ENCODE measurements at places on chromosomes 2 and 18.

- DNase-seq, result no peak
These were observed 27.4 kb downstream of the MARCHF4 start for GRCh38 chr2:216344950-216345300.

GRCh38 chr2:64876137-64876647 is 113.0 kb upstream of the SLC1A4 start:
- DNase-seq, result no peak

- no peak for DNase-seq
These were observed 4.0 kb downstream of the ARL4C start for GRCh38 chr2:234492717-234493485.

GRCh38 chr2:45191976-45192375 is 182.7 kb upstream of the SIX2 start:
- no peak for DNase-seq

GRCh38 chr2:68784188-68784587 is 49.6 kb downstream of the ARHGAP25 start:
- no peak for DNase-seq

DNA sequence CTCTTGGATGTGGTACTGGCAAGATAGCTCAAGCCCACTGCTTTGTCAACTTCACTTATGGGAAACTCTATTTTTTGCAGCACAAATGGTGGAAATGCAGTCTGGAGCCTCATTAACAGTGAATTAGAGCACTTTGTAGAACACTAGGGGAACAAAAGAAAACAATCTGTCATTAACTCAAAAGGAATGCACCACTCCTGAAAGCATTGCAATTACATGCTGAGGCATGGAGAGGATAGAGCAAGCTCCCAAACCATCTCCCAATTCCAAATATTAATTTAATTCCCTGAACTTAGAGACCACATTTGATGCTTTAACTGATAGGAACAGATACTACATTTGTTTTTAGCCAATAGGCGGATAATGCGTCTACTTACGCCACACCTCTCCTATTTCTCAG is 32.8 kb upstream of the TANC1 start:
- no peak for DNase-seq

DNA sequence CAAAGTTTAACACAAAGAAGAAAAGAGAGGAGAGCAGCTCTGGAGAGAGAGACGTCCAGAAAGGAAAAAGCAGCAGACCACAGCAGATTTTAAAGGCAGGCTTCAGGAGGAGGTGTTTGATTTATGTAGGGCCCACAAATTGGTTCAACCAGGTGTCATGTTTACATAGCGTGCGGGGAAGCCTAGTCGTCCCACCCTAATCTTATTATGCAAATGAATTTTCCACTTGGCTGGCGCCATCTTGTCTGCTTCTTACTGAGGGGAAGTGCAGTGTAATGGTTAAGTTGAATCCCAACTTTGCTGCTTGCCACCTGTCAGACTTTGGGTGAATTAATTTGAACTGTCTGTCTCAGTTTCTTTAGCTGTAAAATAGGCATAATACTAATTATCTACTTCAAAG is 282.4 kb upstream of the CYRIA start:
- DNase-seq, result no peak

GRCh38 chr2:167298017-167298416 is 409.7 kb downstream of the XIRP2 start:
- no peak for DNase-seq

DNA sequence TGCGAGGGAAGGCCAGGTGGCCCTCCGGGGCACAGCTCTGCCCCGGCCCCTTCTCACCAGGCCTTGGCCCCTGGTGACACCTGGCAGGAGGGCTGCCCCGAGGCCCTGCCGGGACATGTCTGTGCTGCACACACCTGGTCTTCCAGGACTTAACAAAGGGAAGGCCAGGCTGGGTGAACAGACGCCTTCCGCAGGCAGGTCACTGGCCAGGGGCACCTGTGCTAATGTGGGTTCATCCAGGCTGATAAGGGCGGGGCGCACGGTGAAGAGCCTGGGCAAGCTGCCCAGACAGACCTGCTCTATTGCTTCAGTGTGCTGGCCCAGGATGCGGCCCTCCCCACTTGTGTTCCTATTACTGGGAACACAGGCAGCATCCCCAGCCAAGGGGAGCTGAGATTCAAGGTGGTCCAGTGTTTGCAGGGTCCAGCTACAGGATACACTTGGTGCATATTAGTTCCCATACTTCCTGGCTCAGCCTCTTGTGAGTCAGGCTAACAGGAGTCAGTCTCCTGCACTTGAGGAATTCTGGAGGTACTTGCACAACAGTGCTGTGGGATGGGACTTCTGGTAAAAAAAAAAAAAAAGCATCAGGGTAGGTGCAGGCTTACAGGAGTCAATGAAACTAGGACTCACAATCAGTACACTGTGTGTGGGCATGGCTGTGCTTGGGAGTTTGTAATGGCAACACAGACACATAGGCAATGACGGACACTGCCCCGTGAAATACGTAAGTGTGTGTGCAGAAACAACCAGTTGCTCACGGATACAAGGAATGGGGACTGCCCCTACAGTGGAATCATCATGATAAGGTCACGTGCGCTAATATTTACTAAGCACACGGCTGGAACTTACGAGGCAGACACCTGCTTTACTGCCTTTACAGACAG is 261.4 kb downstream of the TWIST2 start:
- DNase-seq, result no peak

GRCh38 chr2:98465456-98466226 is 21.0 kb downstream of the INPP4A start:
- DNase-seq, result no peak

GRCh38 chr18:50659091-50660003 is 99.5 kb downstream of the MAPK4 start:
- no peak for DNase-seq

DNA sequence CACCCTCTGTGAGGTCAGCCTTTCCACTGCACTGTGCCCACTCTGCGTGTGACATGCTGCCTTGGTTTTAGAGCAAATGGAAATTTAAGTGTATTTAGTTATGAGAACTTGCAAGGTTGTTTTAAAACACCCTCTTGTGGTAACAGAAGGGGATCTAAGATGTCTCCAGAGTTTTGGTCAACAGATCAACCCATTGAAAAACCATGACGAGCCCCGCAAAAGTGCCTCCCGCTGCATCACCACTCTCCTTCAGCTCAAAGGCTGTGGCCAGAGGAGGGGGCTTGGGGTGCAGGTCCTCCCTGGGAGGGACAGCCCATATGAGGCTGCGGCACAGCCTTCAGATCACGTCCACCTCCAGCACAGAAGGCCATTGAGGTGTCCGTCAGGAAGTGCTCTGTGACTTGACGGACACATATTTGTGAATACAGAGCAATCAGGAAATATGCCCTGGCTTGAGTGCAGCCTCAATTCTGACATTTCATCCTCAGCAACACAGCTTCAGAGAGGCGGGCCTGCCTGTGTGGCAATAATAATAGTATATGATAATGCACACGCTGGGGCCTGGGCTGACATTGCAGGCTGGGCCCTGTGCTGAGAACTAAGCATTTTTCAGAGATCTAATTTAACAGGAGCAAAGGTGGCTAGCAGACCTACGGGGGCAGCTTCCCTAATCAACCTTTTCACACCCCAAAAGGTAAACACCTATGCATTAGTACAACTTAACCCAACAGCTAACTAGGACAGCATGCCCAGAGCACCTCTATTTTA is 213.9 kb downstream of the ANAPC1 start:
- DNase-seq, result no peak

DNA sequence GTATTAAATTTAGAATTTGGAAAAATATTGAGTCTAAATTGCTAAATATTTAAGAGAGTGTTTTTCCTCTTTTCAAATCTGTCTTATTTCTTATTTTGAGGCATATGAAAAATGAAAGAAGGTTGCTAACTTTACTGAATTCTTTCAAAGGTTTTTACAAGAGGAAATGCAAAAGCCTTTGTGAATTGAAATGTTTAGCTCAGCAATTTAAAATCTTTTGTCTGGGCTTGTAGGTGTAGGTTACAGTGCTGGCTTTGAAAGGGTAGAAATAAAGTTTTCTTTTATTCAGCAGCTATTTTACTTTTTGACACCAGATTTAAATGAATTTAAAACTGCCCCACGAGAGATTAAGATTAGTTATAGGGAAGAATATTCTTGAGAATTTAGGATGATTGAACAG is 192.0 kb downstream of the CDH7 start:
- DNase-seq, result no peak

GRCh38 chr2:210617732-210618330 is 61.4 kb downstream of the CPS1 start:
- peak; percentile 1 for DNase-seq

DNA sequence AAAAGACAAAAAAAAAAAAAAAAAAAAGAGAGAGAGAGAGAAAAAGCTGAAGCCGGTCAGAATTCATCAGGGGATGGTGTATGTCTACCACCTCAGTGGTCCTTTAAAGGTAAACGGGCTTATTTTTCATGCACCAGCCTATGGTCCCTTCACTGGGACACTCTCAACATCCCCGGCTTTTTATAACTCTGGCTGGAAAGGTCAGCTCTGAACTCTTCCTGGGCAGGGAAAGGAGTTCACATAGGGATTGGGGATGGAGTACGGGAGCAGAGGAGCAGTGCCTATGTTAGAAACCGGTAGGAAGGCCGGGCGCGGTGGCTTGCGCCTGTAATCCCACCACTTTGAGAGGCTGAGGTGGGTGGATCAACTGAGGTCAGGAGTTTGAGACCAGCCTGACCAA is 10.3 kb upstream of the MALT1 start:
- DNase-seq, result no peak

- no peak for DNase-seq
These were observed 44.9 kb downstream of the SERTAD2 start for GRCh38 chr2:64608867-64609226.

DNA sequence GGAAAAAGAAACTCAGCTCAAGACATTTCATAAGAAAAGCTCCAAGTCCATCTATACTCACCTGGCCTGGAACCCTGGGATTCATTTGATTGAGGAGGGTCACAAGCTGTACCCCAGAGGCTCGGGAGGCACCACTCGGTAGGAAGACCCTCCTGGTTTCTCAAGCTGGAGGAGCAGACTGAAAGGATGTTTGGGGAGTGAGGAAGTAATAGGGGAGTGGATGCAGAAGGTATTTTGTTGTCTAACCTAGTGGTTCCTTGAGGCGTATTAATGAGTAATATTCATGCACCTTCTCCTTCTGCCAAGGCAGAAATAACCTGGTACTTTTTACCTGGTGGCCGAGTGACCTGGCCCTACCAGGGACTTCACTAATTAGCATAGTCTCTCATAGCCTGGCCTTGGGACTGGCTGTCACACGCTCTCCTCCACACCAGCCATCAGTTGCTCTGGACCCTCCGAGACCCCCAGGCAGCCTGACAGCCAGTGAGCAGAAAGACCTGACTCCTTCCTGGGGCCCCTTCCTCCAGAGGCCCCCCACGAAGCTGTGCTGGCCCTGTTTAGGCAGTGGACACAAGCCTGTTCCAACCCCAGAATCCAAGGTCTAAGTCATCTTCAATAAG is 161.4 kb downstream of the BCL2 start:
- DNase-seq, result no peak

- DNase-seq, result no peak
These were observed 30.5 kb downstream of the GALNT14 start for GRCh38 chr2:31107591-31108300.

GRCh38 chr18:39208729-39209128 is 1643.1 kb upstream of the CELF4 start:
- no peak for DNase-seq

- no peak for DNase-seq
These were observed 288.9 kb upstream of the ETAA1 start for GRCh38 chr2:67108231-67108630.

GRCh38 chr2:151156431-151156830 is 105.2 kb downstream of the RBM43 start:
- no peak for DNase-seq

- no peak for DNase-seq
These were observed 469.8 kb upstream of the ZEB2 start for GRCh38 chr2:144989579-144990270.

DNA sequence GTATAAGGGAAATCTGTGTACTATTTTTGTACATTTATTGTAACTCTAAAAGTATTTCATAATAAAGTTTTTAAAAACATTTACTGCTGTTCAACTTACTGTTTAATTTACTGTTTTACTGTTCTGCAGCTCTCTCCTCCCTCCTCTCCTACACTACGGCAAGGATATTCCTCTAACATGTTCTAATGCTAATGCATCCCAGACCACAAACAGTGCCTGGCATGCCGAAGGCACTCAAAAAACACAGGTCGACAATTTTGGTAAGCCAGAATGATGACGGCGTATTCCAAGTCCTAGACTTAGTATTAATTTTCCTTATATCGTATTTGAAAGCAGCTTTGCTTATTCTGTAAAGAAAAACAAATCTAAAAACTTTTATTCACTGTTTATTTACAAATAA is 13.3 kb downstream of the MGAT4A start:
- DNase-seq, result no peak

GRCh38 chr2:29485631-29486030 is 370.4 kb downstream of the CLIP4 start:
- no peak for DNase-seq

DNA sequence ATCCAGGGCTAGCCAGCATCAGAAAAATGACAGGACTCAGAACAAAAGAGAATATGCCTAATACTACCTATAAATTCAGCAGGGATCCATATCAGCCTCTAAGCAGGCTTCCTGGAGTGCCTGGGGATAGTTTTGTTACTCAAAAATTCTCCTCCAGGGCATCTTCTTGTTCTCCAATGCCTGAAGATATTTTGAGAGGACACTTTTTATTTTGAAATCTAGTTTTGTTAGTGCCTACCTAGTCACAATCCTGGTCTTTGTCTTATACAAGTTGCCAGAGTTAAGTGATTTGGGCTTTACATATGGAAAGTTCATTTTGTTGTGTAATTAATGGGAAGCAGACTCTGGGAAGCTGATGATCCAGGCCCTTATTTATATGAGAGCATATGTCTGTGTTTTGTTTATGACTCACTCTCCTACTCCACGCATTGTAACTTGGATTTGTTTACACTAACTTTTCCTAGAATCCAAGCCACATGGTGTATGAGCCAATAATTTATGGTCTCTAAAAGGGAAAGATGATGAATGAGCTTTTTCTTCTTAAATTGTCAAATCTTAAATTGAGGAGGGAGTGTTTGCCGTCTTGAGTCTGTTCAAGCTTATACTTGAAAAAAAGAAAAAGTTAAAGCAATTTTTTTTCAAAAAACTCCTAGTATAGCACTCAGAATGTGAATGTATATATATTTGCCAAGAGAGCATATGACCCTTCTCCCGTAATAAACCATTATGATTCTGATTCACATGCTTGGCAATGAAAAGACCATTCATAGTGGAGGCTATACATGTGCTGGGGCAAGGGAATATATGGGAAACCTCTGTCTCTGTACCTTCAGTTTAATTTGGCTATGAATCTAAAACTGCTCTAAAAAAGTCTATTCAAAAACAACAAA is 370.3 kb downstream of the SETBP1 start:
- DNase-seq, result no peak

- DNase-seq, result peak; percentile 58
These were observed 158.2 kb downstream of the MGAT5 start for GRCh38 chr2:134411828-134412638.

DNA sequence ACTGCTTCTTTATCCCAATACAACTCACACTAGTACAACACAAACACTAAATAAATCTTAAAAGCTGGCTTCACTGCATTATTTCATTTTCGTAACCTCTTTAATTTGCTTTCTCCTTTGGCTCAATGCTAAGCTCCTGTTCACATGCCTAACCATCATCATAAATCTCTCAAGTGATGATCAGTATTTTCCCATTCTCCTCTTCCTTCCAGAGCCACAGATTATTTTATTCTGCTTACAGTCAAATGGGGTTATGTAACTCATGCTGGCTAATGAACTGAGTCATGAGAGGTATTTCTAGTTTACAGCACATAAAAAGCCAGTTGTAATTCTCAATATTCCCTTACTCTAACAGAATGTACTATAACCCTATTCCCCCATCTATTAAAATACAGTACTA is 350.4 kb upstream of the ZC3H15 start:
- no peak for DNase-seq
